ENCODE measurements at places on chromosomes 1 and 21.

DNA sequence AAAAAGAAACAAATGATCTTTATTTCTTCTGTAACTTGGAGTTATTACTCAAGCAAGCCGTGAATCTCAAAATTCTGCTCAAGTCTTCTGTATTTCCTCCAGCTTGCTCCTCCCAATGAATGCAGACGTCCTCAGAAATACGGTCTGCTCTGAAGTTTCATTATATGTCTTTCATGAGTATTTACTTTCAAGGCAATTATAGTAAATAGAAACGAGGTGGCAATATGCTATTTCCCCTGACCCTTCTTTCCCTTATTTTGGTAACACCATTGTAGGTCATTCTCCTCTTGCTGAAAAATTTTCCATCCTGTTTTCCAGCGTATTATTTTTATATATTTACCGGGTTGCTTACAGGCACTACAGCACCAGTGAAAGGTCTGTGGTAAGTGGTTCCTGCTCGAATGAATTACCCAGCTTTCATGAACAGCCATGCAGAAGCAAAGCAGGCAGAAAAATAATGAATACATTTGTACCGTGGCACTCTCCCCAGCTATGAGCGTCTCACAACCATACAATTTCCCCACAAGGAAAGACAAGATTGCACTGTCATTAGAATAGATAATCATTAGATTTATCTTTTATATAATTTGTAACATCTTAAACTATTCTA is 350.9 kb upstream of the PKN2 start:
- no peak for DNase-seq

DNA sequence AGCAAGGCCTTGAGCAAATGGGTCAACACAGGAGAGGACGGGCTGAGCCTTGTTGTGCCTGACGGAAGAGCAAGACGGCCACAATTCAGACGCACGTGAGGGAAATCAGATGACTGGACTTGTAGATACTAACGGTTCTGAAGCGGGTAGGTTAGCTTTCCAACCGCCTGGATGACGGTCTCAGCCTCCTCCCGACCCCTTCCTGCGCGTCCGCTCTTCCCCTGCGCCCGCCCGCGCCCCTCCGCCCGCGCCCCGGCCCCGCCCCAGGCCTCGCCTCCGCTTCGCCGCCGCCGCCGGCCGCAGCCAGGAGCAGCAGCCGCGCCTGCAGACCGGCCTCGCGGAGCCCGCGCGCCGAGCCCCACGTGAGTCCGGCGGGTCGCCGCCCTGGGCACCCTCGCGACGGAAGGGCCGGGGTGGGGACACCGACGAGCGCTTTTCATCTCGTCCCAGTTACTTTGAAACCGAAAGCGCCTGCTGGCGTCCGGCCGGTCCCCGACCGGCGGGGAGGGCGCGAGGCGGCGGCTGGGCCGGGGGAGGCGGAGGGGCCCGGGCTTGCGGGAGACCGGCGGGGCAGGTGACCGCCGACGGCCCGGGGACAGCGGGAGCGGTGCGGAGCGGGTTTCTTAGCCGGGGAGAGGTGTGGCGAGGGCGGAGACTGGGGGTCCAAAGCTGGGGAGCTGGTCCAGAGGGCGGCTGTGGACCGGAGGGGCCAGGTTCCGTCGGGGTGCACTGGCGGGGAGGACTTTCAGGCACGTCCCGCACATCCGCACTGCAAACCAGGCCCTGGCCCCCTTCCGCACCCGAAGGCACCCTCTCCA is at the start of gene TRAF5:
TRAF5 (plus strand) TSS at position 306 of the 818 bp plus-strand sequence. CDS start 26,407 bp downstream, outside the sequence.
- DNase-seq: peak; percentile 80

DNA sequence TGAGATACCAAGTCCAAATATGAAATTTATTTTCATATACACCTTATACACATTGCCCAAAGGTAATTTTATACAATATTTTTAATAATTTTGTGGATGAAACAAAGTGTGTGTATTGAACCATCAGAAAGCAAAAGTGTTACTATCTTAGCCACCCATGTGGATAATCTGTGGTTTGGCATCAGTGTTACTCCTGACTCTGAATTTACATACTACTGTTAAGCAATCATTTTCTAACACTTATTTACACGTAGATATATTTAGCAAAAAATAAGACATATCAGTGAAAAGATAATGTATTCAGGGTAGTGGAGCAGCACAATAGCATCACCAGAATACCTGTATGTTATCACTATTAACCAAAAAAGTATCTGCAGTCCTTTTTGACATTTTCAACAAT is 23.8 kb downstream of the DENND2D start:
- DNase-seq: no peak

GRCh38 chr1:19209439-19209989 is 552 bp downstream of the UBR4 start:
- DNase-seq: no peak

- DNase-seq: no peak
These were observed 62.6 kb upstream of the MACF1 start for GRCh38 chr1:39141925-39142324.

- DNase-seq: no peak
These were observed 6.5 kb downstream of the CNST start for GRCh38 chr1:246572785-246573184.

DNA sequence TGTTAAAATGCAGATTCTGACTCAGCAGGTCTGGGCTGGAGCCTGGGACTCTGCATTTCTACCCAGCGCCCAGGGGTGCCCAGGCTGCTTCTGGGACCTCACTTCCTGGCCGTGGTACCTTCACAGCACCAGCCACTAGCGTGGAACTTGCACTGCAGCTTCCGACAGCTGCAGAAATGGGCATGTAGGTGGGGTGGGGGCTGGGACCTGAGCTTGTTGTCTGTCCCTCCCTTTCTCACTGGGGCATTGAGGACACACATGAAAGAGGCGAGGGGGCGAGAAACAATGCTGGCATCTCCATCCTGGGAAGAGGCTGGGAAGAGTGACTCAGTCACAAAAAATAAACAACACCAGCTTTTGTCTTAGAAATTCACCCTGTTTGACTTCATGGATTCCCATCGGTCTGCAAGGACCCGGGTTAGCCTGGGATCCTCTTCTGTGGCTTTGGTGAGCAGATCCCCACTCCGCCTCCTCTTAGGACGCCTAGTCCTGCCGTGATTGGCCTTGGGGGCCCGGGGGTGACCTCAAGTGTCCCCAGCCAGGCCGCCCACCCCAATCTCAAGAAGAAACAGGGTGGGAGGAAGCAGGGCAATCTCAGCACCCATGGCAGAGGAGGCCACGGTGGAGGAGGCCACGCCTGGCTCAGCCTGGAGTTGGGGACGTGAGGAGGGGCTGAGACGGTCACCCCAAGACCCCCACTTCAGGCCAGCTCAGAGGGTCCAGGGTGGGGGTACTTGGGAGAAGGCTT is 29.9 kb upstream of the POFUT2 start:
- DNase-seq: no peak

- DNase-seq: no peak
These were observed 21.3 kb downstream of the FASLG start for GRCh38 chr1:172680244-172680643.

GRCh38 chr1:207691841-207692240 is 46.9 kb downstream of the CR1L start:
- DNase-seq: no peak

- DNase-seq: no peak
These were observed 21.5 kb downstream of the DESI2 start for GRCh38 chr1:244674446-244674845.

GRCh38 chr1:23593556-23594148 is 34.4 kb upstream of the ID3 start:
- DNase-seq: peak; percentile 32

DNA sequence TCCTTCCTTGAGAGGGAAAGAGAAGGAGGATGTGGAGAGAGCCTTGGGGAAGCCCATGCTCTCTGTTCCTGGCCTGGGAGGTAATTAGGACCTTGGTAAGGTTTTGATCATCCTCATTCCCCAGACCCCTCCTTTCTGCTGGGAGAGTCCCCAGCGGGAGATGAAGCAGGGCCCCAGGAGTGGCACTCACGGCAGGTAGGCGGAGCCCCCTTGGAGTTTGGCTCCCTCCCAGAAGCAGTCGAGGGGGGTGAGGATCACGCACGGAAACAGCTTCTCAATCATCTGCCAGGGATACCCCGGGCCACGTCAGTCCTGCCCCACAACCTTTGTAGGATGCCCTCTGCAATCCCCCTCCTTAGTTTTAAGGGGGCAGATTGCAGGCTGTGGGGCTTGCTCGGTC is 11.5 kb downstream of the PTCH2 start:
- no peak for DNase-seq

- no peak for DNase-seq
These were observed 152.2 kb downstream of the TNR start for GRCh38 chr1:175591083-175591743.

- DNase-seq: no peak
These were observed 200.6 kb downstream of the PTBP2 start for GRCh38 chr1:96922181-96922580.

- peak; percentile 56 for DNase-seq
These were observed 10.8 kb downstream of the MINDY1 start for GRCh38 chr1:150995896-150996295.

DNA sequence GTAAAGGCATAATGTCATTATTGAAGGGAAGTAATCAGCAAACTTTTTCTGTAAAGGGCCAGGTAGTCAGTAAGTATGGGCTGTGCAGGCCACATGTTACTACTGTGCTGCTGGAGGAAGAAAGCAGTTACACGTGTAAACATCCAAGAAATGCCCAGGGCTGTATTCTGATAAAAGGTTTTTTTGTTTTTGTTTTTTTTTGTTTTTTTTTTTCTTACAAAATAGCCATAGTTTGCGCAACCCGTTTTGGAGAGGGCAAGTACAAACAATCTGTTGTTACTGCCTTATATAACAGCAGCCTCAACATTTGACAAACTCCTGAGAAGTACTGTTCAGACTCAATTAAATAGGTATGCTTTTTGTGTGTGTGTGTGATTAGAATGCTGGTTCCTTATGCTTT is 26.7 kb upstream of the MTMR11 start:
- DNase-seq: no peak

DNA sequence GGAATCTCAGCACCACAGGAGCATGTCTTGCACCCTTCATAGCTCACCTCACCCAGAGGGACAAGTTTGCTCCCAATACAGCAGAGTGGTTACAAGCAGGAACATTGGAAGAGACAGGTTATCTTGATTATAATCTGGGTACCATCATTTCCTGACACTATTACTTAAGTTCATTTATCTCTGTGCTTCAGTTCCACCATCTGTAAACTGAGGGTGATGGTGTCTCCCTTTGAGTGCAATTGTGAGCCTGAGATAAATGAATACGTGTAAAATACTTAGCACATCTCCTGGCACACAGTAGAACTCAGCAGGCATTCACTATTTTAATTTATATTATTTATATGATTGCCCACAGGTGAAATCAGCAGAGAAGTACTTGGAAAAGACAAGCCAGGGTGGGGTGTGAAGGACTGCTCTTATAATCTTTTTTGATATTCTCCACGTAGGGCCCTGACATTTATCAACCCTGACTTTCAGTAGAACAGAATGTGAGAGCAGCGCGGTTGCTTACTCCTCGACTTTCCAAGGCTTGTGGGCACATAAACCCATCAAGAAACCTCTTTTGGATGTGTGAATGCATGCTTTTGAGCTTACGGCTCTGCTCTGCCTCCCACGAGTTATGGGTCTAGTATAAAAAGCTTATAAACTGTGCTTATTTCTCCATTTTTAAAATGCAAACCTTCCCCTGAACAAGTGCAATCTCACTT is 34.9 kb downstream of the DUSP10 start:
- no peak for DNase-seq

DNA sequence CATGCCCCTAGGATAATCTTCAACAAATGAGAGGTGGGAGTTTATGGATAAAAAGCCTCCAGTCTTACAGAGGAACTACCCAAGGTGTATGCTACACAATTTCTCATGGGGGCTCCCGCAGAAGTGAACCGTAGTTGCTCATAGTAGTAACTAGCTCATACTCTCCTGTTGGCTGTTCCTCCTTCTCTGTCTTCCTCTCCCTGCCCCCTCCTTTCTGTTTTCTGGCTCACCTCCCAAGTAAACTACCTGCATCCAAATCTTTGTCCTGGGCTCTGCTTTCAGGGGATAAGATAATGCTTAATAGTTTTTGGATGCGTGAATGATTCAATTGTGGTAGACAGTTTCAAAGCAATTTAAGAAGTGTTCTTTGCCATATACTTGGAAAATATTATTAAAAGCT is 90.1 kb upstream of the ROR1 start:
- no peak for DNase-seq

DNA sequence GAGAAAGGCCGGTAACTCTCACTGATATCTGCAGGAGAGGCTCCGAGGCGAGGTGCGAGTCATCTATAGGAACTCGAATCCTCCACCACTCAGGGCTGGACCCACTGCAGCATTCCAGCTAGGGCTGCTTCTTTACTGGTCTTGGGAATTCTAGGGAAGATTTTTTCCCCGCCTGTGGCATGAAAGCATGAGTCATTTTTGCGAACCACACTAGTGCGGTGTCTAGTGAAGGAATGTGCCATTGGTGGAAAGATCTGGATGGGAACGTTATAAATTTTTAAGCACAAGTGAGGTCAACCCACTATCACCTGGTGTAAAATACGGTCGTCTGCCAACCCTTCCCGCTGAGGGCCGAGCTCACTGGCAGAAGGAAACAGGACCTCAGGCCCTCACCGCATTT is 49.7 kb downstream of the SYF2 start:
- DNase-seq: no peak

- DNase-seq: no peak
These were observed 15.9 kb upstream of the OLFML3 start for GRCh38 chr1:113963281-113963906.

- DNase-seq: no peak
These were observed 19.0 kb upstream of the DUSP10 start for GRCh38 chr1:221760911-221761310.

GRCh38 chr1:213041443-213041842 is 9.6 kb upstream of the RPS6KC1 start:
- DNase-seq: no peak

- DNase-seq: no peak
These were observed 44.6 kb downstream of the TYW3 start for GRCh38 chr1:74777525-74777924.

DNA sequence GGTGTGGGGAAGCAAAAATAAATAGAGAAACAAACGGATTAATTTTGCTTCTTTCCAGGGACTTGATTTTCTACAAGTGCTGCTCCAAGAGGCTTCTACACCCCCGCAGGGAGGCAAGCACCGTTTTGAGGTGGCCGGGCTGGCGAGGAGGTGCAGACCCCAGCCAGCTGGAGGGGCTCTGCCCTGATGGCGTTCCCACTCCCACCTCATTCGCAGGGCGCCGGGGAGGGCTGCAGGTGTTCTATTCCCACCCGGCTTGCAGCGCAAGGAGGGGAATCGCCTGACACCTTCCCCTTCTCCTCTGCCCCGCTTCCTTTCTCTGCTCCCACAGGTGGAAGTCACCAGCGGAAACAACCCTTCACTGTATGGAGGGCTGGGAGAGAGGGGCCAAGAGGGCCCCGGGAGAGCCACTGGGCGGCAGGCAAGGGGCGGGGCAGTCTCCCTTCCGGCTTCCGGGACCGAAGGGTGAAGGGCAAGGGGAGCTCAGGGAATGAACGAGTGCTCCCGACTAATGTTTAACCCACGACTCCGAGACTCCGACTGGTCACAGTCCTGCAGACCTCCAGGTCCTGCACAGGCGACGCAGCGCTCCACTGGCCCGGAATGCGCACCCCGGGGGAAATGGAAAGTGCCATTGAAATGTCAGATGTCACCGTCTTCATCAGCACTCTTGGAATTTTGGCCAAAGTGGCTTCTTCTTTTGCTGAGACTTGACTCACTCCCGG is 29.1 kb downstream of the TEX35 start:
- DNase-seq: no peak

Data from right kidney (tissue), 9 donors.